ENCODE measurements at places on chromosomes 13 and 19.

DNA sequence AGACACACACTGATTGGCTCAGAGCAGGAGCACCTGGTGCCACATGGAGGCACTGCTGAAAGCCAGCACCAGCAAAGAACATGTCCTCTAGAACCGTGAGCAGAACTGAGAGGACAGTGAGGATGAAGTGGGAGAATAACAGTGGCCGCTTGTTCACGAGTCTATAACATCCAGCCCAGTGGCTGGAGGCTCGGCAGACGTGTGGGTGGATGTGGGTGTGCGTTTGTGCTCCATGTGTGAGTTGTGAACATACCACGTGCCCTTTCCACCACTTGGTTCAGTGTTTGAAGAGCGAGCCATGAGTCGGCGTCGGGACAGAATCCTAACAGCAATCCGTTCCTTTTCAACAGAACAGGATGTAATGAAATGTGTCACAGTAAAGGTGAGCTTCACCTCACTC is 113.0 kb downstream of the SOX1 start:
- no peak for DNase-seq

GRCh38 chr19:4234142-4234861 is 5.0 kb downstream of the EBI3 start:
- no peak for DNase-seq

DNA sequence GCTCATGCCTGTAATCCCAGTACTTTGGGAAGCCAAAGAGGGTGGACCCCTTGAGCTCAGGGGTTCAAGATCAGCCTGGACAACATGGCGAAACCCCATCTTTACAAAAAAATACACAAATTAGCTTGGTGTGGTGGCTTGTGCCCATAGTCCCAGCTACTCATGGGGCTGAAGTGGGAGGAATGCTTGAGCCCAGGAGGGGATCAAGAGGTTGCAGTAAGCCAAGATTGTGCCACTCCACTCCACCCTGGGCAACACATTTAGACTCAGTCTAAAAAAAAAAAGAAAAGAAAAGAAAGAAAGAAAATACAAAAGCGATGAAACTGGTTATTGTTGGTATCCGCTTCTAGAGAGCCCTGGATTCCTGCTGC is 597.4 kb downstream of the UQCRFS1 start:
- DNase-seq: no peak

DNA sequence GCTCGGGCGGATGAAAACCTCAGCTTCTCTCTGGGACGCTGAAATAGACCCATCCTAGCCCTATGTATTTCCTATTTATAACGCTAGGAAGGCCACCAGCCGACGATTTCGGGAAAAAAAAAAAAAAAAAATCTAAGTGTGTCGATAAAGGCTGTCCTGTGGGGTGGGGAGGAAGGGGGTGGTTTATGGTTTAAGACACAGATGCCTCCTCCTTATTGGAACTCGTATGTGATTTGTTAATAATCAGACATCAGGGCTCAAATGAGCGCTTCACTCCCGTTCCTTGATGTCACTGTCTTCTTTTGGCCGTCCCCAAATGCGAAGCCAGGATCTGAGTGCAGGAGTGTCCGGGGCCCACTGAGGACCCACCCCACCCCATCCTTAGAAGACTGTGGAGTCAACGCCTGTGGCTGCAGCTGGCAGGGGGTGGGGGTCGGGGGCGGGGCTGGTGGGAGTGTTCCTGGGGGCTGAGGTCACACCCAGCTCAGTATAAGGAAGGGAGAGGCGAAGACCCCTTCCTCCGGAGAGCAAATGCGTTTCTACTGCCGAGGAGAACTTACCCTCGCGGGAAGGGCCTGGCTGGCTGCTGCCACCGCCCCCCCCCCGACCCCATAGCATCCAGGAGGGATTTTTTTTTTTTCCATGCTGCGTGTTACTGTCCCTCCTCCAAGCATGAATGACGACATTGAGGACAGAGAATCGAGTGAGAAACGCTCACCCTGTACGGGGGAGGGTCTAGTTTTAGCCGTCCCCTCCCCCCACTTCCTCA is 971 bp downstream of the ATCAY start:
- DNase-seq: no peak

- DNase-seq: no peak
Observed at GRCh38 chr13:43492311-43492710, 294.5 kb downstream of the ENOX1 start.

DNA sequence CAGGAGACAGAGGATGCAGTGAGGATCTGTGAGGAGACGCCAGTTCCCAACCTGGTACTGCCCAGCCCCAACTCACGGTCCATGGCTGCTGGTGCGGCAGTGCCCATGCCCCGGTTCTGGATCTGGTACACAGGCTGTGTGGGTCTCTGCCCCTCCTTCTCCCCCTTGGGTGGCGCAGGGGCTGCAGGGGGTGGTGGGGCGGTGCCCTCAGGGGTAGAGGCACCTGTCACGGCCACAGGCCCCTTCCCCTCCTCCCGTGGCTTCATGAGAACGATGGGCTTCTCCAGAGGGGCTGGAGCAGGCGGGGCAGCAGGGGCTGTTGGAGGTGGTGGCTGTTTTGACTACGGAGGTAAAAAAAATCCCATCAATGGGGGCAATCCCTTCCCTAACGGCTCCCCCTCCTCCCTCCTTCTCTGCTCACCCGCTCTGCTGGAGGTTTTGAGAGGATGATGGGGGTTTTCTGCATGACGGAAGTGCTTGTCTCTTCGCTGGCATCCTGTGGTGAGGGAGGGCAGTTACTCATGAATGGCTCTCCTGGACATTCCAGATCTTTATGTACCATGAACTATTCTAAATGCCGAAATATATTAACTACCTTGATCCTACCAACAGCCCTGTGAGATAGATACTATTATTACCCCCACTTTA is 7.1 kb downstream of the SMG9 start:
- no peak for DNase-seq

GRCh38 chr13:32660227-32660626 is 74.0 kb downstream of the PDS5B start:
- no peak for DNase-seq

- no peak for DNase-seq
Observed at GRCh38 chr19:46080561-46080960, 39.8 kb upstream of the IGFL4 start.

- DNase-seq: no peak
Observed at GRCh38 chr19:13381827-13382632, 124.2 kb downstream of the CACNA1A start.

All from stimulated activated CD8-positive, alpha-beta memory T cell treated with anti-CD3 and anti-CD28 coated beads, Interleukin-2, amount 100 ng/mL, for 1 hour (primary cell).